Activated gamma-delta T cell (primary cell): ENCODE measurements at places on chromosomes 6 and 20.

DNA sequence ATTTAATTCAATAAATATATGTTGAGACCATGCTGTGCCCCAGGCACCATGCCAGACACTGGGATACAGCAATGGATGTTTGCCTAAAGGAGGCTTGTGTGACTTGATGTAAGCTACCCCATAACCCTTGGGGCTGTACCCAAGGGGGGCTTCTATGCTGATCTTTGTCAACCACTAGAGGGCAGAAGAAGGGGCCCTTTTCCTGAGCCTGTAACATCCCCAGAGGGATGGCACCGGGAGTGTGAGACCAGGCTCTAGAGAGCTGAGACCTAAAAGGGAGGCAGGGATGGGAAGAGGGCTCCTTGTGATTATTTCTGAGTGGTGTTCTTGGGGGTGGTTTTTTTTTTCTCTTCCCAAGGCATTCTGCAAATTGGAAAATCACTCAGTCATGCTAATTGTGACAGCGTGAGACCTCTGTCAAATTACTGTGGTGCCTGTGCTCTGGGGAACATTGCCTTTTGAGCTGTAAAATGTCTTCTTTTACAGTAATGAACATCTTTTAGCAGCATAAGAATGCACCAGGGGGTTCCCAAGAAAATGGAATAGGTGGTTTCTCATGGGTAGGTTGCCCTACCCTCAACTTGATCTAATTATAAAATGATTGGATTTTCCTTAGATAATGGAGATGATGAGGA, 138.7 kb upstream of the SLC24A3 start:
- no peak for DNase-seq

GRCh38 chr6:139955366-139956155, 581.1 kb upstream of the CITED2 start:
- DNase-seq, result no peak

DNA sequence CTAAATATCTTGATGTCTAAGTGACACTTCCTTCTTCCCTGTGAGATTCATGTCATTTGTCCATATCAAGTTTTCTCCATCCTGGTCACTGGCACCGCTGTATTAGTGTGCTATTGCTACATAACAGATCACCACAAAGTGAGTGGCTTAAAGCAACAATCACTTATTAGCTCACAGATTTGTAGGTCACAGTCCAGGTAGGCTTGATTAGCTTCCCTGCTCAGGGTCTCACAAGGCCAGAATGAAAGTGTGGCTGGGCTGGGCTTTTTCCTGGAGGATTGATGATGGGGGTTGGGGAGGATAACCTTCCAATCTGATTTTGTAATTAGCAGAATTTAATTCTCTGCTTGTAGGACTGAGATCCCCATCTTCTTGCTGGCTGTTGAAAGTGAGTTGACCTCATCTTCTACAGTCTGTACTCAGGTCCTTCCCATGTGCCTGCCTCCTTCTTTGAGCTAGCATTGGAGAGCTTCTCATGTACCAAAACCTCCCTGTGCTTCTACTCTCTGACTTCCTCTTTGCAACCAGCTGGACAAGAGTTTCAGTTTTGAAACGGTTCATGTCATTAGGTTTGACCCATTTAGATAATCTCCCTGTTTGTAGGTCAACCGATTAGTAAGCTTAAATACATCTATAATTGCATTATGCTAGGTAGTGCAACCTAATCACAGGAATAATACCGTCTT, 152.4 kb upstream of the MAN1A1 start:
- no peak for DNase-seq

GRCh38 chr20:10786678-10787077, 112.9 kb upstream of the JAG1 start:
- DNase-seq, result no peak

DNA sequence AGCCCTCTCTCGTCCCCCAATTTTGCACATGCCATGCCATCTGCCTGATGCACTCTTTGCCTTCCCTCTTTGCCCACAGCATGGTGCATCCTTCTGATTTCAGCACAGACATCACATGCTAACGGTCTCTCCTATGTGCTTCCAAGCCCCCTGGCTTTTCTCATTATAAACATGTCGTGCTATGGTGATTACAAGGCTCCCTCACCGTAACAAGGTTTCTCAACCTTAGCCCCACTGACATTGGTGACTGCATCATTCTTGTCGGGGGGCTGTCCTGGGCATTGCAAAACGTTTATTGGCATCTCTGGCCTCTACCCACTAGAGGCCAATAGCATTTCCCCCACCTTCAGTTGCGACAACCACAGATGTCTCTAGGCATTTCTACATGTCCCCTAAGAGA, 187.2 kb downstream of the TFAP2C start:
- no peak for DNase-seq

- no peak for DNase-seq
Observed at GRCh38 chr20:24672181-24672880, 202.9 kb downstream of the SYNDIG1 start.

GRCh38 chr6:87102151-87102621, 7.3 kb upstream of the CGA start:
- no peak for DNase-seq

DNA sequence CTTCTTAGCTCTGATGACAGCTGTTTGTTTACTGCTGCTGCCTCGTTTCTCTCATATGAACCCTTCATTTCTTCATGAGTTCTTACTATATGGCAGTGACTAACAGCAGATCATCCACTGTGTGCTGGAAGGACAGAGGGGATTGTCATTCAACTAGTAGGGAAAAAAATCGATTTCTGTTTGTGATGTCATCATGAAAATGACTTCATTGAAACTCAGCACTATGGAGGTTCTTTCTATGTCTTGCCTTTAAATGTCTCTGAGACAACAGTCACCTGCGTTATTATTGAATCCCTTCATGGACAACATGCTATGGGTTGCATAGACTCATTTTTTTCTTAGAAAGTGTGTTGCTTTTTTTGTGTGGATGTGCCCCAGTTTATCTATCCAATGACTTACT, 394.4 kb downstream of the DOK5 start:
- DNase-seq, result no peak

DNA sequence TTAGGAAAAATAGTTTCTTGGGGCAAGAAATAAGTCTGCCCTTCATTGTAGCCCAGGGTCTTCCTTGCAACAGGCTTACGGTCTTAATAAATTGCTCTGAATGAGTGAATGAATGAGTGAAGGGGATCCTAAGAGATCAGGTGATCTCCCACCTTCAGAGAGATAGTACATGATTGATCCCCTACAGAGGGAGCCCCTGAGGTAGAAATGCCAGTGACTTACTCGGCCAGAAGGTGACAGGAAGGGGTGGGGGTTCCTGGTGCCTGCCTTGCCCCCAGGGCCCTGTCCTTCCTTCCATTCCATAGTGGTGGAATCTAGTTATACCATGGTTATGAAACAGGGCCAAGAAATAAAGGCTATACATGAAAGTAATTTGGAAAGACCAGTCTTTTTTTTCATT, 215.3 kb upstream of the SSTR4 start:
- DNase-seq, result no peak

GRCh38 chr6:153272201-153272980, 141.3 kb upstream of the RGS17 start:
- no peak for DNase-seq

- no peak for DNase-seq
Observed at GRCh38 chr6:76615395-76615794, 542.9 kb upstream of the IMPG1 start.

DNA sequence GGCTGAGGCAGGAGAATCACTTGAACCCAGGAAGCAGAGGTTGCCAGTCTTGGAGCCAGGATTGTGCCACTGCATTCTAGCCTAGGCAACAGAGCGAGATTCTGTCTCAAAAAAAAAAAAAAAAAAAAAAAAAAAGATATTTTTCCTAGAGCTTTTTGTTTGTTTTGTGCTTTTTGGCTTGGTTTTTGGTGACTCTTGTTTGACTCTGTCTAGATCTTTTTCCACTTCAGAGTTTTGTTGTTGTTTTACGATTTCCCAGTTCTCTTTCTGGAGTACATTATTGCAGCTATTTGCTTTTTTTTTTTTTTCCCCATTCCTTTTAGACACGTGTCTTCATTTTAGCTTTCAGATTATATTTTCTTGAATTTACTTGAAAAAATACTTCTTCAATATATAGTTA, 67.0 kb upstream of the AKAP12 start:
- no peak for DNase-seq

GRCh38 chr20:42130810-42131596, 512.8 kb upstream of the CHD6 start:
- DNase-seq, result no peak
